Activated T-helper 1 cell treated with Interleukin-2 at 50 U/mL for 16 hours (primary cell): ENCODE measurements at places on chromosomes 2 and 18.

- DNase-seq, result no peak
Observed at GRCh38 chr18:3069671-3070433, 56.9 kb upstream of the LPIN2 start.

GRCh38 chr2:6793371-6793770 lies 72.3 kb downstream of the CMPK2 start:
- DNase-seq, result no peak

- DNase-seq, result no peak
Observed at GRCh38 chr2:62663411-62663810, 42.1 kb upstream of the EHBP1 start.

DNA sequence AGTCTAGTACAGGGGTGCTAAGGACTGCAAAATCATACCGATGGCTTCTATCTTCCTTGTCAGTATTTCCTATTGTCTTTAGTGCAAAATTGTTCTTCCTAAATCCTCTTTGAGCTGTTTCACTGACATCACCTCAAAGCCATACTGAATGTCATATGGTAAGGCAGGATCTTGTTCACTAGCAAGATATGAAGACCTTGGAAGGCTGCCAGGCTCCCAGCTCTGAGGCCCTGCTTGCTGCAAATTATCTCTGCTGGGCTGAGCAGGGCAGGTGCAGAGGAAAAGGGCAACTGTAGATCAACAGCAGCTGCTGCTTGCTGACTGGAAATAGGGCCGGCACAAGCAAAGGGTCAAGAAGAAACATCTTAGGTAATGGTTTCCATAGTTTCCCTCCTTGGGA lies 58.2 kb downstream of the PMAIP1 start:
- no peak for DNase-seq

GRCh38 chr18:66951750-66952149 lies 347.9 kb upstream of the CDH19 start:
- DNase-seq, result no peak

GRCh38 chr2:33230195-33230594 lies 246.3 kb upstream of the RASGRP3 start:
- no peak for DNase-seq

GRCh38 chr2:46978723-46979122 lies 63.1 kb upstream of the MCFD2 start:
- no peak for DNase-seq

DNA sequence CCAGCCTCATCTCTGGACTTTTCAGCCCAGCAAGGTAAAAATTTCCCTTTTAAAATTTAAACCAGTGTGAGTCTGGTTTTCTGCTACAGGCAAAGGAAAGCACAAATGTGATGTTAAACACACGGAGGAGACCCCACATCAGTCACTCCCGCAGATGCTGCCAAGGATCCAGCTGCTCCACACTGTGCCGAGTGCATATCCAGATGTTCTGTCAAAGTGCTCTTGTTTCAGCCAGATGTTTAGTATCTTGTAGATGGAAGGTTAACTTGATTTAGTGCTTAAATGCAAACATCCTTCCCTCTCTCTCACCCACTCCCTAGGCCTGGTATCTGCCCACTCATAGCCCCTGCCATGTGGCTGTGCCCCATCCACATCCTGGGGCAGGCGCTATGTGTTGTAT lies 15.8 kb upstream of the ATOH8 start:
- DNase-seq, result no peak

DNA sequence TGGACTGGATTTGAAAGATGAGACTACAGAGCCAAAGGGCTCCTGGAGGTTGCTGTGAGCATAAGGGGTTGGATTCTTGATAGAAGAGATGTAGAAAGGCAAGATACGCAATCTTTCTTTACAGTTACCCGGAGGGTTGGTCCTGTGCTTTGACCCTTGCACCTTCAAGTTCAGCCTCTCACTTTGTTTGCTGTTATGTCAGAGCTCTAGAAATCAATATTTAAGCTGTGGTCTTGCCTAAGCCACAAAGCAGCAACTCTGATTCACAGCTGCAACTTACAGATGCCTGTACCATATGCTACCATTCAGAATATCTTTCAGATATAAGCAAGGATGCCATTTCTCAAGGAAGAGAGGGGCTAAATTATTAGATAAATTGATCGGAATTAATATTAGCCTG lies 943.1 kb upstream of the LRRTM1 start:
- DNase-seq, result no peak

DNA sequence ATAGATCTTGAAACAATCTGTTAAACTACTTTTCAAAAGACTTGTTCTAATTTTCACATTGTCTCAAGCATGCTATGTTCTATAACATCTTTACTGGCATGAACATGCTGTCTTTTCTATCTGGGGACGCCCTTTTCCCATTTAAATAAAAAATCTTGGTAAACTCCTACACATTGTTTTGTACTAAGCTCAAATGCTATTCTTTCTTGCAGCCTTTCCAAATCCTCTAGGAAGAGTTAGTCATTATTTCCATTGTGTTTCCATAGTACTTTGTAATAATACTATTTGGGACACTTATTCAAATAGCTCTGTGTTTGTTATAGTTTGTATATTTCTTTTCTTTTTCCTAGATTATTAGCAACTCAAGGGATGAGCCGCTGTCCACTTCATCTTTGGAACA lies 828.6 kb upstream of the FSHR start:
- DNase-seq, result no peak

DNA sequence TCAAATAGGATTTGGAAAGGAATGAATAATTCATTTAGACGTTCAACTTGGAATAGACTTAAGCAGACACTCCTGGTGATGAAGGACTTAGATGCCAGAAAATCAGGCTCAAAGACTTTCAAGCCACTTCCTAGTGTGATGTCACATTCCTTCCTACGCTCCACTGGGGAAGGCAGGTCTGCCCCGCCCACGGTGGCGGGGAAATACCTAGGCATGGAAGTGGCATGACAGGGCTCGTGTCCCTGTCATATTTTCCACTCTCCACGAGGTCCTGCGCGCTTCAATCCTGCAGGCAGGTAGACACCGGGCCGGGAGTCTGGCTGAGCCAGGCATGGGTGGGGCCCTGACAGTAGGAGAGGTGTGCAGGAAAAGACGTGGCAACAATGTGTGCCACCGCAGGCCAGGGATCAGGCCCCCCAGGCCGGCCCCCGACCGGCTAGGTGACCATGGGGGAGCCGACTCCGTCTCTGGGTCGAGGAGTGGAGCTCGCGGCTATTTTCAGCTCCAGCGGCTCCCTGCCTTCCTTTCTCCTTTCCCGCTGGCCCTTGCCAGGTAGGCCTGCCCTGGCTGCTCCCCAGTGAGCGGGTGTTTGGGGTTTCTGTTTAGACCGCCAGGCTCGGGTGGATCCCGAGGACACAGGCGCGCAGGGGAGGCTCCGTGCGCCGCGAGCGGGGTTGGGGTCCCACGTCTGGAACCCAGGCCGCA lies at the start of gene IL1RL2:
Gene IL1RL2, plus strand, starts transcription at position 233 of the 705 bp plus-strand sequence. CDS start 845 bp downstream, outside the sequence.
- DNase-seq, result no peak

- no peak for DNase-seq
Observed at GRCh38 chr2:152334701-152335015, 316 bp upstream of the FMNL2 start.

GRCh38 chr18:4639628-4640310 lies 184.7 kb upstream of the DLGAP1 start:
- no peak for DNase-seq

GRCh38 chr2:239290618-239291474 lies 110.0 kb downstream of the HDAC4 start:
- DNase-seq, result no peak

GRCh38 chr2:9071584-9072124 lies 68.2 kb upstream of the MBOAT2 start:
- DNase-seq, result no peak

DNA sequence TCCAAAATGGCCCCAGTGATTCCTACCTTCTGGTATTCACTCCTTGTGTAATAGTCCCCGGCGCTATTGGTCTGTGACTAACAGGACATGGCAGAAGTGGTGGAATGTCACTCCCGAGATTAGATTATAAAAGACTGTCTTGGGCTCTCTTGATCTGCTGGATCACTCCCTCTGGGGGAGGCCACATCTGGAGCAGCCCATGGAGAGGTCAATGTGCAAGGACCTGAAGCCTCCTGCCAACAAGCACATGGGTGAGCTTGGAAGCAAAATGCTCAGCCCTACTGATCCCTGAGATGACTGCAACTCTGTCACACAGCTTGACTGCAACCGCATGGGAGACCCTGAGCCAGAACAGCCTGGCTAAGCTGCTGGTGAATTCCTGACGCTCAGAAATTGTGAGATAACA lies 94.3 kb upstream of the GLI2 start:
- no peak for DNase-seq

- DNase-seq, result no peak
Observed at GRCh38 chr18:47735041-47735702, 195.3 kb downstream of the SMAD2 start.

DNA sequence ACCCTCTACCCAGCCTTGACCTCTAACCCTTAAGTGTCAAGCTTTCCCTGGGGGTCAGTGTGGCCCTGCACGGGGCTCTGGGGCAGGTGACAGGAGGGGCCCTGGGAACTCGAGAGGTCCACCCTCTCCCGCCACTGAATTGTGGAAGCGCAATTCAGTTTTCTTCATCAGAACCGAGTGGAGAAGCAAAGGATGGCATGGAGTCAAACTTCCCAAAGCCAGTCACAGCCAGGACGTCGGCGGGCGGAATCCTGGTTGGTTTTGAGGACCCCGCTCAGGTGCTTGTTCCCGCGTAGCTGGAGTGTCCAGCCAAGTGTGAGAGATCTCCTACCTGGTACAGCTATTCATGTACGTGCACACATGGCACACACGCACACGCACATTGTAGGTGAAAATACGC lies 62.0 kb downstream of the MBP start:
- no peak for DNase-seq
